ENCODE measurements at places on chromosomes 12 and 14.
A peak's percentile ranks its signal among the peaks of the same experiment; 100 is the strongest.

DNA sequence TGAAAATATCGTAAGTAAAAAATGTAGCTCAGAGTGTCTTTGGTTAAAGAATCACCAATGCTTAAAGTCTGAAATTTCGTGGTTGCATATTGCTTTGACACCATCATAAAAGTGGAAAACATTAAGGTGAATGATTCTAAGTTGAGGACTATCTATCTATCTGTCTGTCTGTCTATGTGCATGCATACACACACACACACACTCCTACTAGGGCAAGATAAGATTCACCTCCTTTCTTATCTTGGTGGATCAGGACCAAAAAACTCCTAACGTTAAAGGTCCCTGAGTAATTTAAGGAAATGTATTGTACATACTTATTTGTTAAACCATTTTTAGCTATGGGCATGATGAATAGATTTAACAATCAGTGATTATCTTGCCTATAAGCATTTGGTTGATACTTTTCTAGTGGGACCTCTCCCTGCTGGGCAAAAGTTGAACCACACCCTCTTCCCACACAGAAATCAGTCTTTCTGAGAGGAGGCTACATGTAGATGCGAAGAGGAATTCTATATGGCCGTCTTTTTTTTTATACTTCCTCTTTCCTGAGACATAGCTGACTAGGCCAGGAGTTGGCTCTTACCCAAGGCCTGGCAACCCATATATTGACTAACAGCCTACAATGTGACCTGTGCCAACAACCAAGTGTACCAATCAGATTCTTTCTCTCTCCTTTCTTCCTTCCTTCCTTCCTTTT is 19.3 kb upstream of the LLPH start:
- DNase-seq = no peak

- DNase-seq = no peak
Observed at GRCh38 chr12:49389387-49389703, 22.1 kb downstream of the SPATS2 start.

DNA sequence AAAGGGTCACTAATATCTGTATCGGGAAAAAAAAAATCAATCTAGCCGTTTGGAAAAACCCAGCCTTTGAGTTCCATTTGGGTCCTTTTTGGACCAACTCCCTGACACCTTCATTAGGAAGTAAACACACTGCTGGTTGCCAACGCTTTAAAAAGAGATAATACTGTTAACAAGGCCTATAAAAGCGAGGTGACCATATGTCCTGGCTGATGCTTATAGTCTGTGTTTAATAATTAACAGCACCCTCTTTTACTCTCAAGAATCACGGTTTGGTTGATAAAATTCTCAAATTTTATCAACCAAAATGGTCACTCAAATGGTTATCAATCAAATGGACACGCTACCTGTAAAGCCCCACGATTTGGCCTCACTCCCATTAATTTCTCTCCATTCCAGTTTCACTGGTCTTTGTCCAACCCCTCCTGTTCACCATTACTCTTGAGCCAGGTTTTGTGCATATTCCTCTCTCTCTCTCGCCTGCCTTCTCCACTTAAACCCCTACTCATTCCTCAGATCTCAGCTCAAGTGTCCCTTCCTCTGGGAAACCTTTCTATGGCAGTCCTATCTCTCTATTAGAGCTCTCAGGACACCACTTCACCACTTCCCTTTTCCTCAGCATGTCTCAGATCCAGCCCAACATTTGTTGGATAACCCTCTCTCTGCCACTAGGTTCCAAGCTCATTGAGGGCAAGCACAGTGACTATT is 9.5 kb downstream of the BTG1 start:
- DNase-seq = no peak

DNA sequence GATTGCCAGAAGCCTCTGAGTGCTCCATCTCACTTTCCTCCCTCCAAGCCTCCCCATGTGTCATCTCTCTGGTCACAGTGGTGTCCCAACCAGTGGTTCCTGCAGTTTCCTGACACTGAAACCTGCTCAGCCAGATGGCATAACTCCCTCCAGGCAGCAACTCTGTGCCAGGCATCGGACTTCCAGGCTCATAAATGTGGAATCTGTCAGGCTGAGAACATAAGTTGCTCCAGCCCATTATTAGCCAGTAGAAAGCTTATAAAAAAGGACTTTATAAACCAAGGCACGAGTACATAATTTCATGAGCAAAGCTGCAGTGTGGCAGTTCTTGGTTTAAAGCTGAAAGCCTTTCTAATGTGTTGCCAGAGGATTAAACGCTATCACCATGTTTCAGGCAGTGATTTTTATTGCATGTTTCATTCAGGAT is 194.3 kb downstream of the DACT1 start:
- peak; percentile 18 for DNase-seq

GRCh38 chr14:26286081-26286912 is 311.5 kb downstream of the NOVA1 start:
- peak; percentile 1 for DNase-seq

DNA sequence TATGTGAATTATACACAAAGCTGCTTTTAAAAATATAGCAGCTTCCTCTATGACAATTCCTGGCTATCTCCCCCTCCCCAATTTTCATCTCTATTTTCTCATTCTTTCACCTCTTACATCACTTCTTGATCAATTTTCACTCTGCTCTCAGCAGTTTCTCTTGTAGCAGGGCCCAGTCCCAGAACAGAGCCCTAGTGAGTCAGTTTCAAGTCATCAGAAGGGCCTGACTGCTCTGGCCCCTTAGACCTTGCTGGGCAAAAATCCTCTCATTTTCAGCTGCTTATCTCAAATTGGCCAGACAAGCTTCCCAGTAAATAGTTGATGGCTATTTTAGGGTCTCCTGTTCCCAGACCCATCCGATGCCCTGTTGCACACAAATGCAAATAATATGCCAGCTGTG is 101.4 kb downstream of the TTC7B start:
- no peak for DNase-seq

DNA sequence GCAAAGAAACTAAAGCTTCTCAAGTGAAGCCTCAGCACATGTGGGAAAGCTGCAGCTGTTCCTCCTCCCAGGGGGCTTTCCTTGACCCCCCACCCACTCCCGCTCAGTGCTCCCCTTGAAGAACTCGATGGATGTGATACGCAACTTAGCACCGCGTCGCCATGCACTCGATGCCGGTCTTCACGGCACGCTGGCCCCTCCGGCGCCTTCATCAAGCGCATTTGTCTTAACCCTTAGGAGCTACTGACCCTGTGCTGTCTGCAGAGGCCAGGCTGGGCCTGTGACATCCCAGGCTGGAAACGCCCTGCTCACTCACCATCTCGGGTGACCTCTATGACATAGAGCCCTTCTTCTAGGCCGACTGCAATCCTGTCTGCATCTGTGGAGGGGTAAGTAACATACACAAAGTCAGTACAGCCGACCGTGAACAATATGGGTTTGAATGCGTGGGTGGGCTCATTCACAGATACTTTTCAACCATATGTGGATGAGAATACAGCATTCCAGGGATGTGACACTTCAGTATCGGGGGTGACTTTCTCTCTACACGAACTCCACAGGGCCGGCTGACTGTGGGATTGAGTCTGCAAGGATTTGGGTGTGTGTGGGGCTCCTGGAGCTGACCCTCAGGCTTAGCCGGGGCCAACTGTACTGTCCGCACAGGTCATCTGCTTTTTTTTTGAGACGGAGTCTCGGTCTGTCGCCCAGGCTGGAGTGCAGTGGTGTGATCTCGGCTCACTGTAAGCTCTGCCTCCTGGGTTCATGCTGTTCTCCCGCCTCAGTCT is 23.1 kb downstream of the AMN start:
- no peak for DNase-seq

- DNase-seq = peak; percentile 86
Observed at GRCh38 chr12:109461049-109461845, 15.9 kb downstream of the KCTD10 start.

Measured in EH (cell line).